ENCODE measurements at places on chromosomes 7 and 10.

- DNase-seq = peak; percentile 31
Observed at GRCh38 chr7:96236198-96237039, 85.5 kb downstream of the SLC25A13 start.

GRCh38 chr7:38585572-38586354 lies 45.4 kb downstream of the AMPH start:
- DNase-seq = no peak

- DNase-seq = no peak
Observed at GRCh38 chr7:151497306-151497871, 22.3 kb downstream of the RHEB start.

DNA sequence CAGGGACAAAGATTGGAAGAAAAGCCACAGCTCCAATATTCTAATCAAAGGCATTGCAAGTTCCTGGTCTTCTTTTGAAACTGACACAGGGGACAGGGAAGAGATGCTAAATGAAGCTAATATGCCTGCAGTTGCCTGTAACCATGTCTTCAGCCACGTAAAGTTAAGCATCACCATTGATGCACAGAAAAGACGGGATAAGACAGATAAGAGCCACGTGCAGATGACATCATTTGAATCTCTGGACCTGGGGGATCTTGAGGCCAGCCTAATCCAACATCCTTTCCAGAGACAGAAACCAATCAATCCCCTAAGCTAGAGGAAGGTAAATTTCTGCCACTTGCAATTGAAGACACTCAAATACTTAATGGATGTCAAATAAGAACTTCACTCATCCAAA lies 93.4 kb downstream of the PIP4K2A start:
- no peak for DNase-seq

GRCh38 chr7:16492513-16493062 lies 27.1 kb upstream of the SOSTDC1 start:
- no peak for DNase-seq

DNA sequence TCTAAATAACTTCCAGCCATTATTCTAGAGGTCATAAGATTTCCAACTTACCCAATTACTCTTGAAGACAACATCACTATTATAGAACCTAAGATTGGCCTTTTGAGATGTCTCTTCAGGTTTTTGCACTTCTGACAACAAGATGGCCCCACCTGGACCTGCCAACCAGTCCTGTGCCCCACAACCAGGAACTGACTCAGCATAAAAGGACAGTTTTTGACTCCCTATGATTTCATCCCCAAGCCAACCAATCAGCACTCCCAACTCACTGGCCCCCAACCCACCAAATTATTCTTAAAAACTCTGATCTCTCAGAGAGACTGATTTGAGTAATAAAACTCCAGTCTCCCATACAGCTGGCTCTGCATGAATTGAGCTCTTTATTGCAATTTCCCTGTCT lies 94.4 kb downstream of the TMEM106B start:
- no peak for DNase-seq

- no peak for DNase-seq
Observed at GRCh38 chr10:59655309-59655708, 54.3 kb downstream of the SLC16A9 start.

DNA sequence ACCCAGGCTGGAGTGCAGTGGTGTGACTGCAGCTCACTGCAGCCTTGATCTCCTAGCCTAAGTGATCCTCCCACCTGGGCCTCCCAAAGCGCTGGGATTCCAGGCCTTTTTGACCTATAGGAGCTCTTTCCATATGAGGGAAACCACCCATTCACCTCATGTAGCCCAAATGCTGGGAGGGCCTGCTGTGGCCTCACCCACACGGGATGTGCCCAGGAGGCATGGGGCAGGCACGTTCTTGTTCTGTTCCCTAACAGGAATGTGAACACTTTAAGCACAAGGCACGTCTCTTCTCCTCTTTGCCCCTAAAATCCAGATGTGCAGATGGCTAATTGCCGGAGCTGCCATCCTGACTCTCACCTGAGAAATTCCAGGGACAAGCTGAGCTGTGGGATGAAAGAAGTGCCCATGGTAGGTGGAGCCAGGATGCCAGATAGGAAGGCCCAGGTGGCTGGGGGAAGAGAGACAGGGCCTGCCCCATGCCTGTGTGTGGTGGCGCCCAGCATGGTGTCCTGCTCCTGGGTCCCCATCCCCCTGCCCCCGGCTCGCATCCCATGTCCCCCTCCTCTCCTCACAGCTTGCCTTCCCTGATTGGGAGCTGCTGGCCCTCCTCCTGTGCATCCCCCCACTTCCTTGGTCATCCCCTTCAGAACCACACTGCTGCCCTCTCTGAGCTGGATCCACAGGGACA lies 17.3 kb downstream of the CAMK2B start:
- DNase-seq = no peak

- DNase-seq = peak; percentile 59
Observed at GRCh38 chr7:18792871-18793595, 297.5 kb downstream of the HDAC9 start.

DNA sequence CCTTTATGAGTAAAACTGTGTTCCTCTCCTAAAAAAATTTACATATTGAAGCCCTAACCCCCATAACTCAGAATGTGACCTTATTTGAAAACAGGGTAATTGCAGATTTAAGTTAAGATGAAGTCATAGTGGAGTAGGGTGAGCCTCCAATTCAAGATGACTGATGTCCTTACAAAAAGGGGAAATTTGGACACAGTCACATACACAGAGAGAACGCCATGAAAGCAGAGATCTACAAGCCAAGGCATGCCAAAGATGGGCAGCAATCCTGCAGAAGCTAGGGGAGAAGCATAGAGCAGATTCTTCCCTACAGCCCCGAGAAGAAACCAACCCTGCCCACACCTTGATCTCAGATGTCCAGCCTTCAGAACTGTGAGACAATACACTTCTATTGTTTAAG lies 23.8 kb upstream of the ADD3 start:
- DNase-seq = no peak

- DNase-seq = no peak
Observed at GRCh38 chr7:135342887-135343286, 109.2 kb downstream of the STRA8 start.

- DNase-seq = no peak
Observed at GRCh38 chr10:63430091-63430998, 35.4 kb downstream of the JMJD1C start.

DNA sequence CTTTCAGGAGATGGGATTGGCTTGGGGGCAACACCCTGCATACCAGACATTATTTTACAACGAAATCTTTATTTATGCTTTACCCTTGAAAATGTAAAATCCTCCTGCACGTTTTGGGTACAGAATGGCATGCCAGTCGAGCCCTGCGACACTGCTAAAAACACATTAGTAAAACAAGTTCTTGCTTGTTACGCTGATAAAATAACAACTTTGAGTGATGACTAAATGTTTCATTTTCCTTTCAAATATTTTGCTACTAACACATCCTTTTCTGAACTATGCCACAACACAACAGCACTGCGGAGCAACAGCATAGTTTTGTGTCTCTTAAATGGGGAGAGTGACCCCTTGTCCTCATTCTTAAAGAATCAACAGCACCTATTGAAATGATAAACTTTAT lies 76.0 kb upstream of the SEMA3D start:
- no peak for DNase-seq

- no peak for DNase-seq
Observed at GRCh38 chr7:22549667-22550513, 49.9 kb upstream of the STEAP1B start.

DNA sequence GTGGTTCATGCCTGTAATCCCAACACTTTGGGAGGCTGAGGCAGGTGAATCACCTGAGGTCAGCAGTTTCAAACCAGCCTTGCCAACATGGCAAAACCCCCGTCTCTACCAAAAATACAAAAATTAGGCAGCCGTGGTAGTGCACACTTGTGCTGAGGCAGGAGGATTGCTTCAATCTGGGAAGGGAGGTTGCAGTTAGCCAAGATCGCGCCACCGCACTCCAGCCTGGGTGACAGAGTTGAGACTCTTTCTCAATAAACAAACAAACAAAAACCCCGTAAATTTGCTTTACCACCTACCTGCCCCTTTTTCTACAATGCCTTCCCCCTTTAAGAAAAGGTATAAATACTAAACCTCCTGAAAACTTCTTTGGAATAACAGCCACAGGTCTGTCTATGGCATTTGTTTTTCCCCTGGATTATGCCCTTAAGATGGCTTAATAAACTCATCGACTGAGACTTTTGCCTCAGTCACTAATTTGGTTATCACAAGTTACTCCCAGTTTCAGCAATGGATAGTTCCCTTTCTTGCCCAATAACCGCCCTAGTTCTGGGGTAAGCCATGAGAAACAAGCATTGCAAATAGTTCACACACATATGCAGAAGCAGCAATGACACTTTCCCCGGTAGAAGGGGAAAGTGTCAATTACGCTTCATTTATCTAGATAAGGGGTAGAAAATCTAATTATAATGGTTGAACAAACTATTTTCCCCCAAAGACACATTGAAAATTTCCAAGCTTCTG lies 52.8 kb upstream of the SVIL start:
- no peak for DNase-seq

DNA sequence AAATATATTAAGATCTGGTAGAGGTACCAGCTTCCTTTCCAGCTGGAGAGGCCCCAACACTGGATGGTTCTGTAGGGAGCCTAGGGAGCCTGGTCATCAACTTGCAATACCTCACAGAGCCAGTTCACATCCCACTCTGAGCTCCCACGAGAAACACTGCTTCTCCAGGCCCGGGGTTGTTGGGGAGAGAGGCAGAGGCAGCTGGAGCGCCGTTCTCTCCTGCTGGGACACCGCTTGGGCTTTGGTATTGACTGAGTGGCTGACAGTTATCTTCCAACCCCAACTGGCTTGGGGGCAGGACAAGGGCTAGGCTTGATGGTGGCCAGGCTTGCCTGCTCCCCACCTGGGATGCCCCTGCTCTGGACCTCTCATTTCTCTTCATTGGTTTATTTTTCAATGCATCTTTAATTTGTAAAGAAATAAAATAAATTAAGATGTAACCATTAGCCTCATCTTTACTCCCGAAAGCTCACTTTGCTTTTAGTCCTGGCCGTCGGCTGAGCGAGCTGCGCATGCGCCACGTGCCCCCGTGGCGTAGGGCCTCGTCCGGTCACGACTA lies 10.0 kb upstream of the CHCHD1 start:
- DNase-seq = peak; percentile 51

DNA sequence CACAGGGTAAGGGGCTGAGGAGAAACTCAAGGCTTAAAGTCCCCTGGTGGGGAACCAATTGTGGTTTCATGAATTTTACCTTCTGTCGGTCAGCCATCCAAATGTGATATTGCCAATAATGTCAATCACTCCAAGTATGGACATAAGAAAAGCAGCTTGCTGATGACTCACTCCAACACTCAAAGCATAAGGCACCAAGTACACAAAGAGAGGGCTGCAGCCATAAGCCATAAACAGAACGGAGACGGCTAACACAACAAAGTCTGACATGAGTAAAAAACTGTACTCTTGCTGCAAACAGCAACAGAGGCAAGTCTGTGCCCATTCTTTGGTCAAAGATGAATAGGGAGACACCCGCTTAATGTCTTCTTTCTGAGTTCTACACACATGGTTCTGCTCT lies 24.2 kb downstream of the IFIT5 start:
- DNase-seq = no peak

DNA sequence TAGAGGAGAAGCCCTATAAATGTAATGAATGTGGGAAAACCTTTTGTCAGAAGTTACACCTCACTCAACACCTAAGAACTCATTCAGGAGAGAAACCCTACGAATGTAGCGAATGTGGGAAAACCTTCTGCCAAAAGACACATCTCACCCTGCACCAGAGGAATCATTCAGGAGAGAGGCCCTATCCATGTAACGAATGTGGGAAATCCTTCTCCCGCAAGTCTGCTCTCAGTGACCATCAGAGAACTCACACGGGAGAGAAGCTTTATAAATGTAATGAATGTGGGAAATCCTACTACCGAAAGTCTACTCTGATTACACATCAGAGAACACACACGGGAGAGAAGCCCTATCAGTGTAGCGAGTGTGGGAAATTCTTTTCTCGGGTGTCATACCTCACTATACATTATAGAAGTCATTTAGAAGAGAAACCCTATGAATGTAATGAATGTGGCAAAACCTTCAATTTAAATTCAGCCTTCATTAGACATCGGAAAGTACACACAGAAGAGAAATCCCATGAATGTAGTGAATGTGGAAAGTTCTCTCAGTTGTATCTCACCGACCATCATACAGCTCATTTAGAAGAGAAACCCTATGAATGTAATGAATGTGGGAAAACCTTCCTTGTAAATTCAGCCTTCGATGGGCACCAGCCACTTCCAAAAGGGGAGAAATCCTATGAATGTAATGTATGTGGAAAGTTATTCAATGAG lies 18.9 kb downstream of the RBAK start:
- DNase-seq = no peak

- DNase-seq = no peak
Observed at GRCh38 chr7:107404740-107405537, 64.9 kb upstream of the GPR22 start.

DNA sequence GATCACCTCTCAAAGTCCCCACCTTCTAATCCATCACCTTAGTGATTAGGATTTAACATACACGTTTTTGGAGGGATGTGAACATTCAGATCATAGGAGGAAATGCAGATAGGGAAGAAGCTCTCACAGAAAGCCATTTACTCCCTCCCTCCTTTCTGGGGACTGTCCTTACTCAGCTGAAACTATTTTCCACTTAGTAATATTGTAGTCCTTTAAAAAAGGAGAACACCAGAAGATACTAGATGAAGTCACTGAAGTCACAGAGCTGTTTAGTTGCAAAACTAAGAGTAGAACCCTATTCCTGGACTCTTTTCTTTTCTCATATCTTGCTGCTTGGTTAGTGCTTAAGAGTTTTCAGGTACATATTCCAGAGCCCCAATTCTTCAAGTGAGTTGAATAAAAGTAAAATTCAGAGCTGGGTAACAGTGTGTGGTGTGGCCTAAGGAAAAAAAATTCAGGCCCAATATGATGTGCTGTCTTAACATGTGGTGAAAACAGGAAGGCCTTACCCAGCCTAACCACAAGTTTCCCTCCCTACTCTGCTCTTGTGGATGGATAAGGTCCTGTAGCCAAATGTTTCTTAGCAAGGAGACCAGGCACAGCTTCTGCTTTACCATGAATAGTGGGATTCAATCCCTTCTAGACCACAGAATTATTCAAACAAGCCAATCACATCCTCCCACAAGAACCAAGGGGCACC lies 135.7 kb downstream of the INHBA start:
- no peak for DNase-seq

DNA sequence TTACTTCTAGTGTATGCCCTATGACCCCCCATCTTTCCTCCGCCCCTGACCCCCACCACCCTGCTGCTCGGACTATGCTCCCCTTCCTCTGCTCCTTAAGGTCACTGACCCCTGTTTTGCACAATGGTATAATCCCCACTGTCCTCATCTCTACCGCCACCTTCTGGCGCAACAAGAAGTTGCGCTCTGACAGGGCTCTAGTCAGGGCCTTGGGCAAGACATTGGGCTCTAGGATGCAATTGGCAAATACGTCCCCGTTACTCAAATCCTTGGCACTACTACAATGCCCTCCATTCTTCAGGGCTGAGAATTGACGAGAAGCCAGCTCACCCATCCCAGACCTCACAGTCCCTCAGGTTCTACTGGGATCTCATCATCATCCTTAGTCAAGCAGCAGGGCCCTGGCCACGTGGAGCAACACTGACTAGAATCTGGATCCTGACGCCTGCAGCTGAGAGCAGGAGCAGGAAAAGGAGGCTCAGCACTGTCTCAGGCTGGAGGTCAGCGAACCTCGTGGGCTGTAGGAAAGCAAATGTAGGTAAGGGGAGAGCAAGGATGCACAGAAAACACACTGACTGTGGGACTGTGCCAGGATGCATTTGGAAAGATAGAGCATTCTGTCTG lies 10.6 kb downstream of the LRIT2 start:
- DNase-seq = no peak

- no peak for DNase-seq
Observed at GRCh38 chr10:71493741-71494140, 97.0 kb downstream of the CDH23 start.

- DNase-seq = no peak
Observed at GRCh38 chr10:95421782-95422181, 131.0 kb upstream of the PDLIM1 start.

Data from AG09319 (cell line).